ENCODE measurements at places on chromosomes 2 and 18. TPM values are rescaled to one million over a fixed set of nuclear protein-coding genes. Genes with fewer than 3 reads are reported as not detected.

DNA sequence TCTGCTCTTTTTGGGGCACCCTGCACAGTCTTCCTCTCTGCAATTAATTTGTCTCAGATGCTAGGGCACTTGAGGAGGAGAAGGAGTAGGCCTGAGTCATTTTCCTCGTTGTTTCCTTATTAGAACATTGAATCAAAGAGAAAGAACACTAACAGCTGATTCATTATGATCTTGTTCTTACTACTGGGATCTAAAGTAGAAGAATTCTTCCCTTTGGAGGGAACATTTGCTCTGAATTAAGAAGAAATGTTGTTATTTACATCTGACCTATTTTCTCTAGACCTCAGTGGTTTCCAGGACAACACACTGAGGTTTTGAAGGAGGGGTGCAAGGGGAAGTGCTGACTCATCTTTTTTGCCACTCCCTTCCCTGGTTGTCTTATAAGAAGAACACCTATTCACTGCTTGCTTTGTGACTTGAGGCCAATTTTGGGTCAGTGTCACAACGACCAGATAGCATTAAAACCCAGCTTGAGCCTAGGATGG is 24.3 kb upstream of the STAT1 start:
- no peak for DNase-seq

DNA sequence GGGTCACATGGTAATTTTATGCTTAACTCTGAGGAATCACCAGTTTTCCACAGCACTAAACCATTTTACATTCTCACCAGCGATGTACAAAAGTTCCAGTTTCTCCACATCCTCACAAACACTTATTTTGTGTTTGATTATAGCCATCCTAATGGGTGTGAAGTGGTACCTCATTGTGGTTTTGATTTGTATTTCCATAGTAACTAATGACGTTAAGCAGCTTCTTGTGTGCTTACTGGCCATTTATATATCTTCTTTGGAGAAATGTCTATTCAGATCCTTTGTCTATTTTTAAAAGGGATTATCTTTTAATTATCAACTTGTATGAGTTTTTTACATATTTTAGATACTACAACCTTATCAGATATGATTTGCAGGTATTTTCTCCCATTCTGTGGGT is 42.0 kb downstream of the CCDC150 start:
- no peak for DNase-seq

DNA sequence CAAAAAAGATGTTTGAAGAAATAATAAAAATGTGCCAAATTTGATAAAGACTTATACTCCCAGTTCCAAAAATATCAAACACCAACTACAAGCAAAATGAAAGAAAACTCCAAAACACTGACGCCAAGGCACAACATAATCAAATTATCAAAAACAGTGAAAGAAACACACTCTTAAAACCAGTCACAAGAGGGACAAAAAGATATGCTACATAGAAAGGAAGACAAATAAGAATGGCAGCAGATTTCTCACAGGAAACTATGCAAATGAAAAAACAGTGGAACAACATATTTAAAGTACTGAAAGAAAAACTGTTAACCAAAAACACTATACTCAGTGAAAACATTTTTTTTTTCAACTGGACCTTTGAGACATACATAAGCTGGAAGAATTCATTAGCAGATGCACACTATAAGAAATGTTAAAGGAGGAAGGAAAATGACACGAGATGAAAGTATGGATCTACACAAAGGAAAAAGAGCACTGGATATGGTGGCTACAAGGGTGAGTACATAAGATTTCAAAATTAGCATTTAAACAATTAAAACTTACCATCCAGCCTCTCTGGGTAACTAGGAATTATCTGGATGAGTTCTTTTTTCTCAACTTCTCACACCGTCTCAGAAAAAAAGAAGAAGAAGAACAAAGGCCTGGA is 94.0 kb upstream of the ACVR1C start:
- no peak for DNase-seq

- DNase-seq = no peak
Observed at GRCh38 chr18:21598726-21599584, 1.5 kb downstream of the ESCO1 start.

- DNase-seq = no peak
Observed at GRCh38 chr2:159792599-159792998, 5.4 kb downstream of the CD302 start.

DNA sequence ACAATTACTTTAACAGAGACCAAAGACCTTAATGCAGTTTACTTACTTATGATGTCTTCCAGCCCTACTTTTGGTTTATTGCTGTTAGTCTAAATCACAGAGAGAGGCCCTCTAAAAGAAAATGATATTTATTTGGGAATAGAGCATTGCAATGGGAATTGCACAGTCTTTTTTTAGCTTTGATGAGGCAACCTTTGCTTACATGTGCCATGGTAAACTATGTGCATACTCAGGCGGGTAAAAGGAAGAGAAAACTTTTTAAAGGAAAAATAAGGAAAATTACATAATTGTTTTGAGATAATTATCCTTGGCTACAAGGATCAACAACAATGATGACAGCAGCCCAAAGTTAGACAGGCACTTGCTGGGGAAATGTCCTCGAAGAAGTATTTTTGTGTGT is 78.6 kb downstream of the EFEMP1 start:
- no peak for DNase-seq

GRCh38 chr18:54043484-54044251 is 180.8 kb downstream of the MBD2 start:
- DNase-seq = no peak

GRCh38 chr2:26526589-26526988 is 48.7 kb upstream of the OTOF start:
- no peak for DNase-seq

DNA sequence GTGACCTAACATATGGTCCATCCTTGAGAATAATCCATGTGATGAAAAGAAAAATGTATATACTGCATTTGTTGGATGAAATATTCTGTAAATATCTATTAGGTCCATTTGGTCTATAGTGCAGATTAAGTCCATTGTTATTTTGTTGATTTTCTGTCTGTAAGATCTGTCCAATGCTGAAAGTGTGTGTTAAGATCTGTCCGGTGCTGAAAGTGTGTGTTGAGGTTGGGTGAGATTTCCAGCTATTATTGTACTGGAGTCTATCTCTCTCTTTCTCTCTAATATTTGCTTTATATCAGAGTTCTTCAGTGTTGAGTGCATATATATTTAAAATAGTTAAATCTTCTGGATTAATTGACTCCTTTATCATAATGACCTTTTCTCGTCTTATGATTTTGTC is 828.8 kb upstream of the CRIM1 start:
- DNase-seq = no peak

- peak; percentile 70 for DNase-seq
Observed at GRCh38 chr2:237694415-237695194, 67.2 kb downstream of the LRRFIP1 start.

DNA sequence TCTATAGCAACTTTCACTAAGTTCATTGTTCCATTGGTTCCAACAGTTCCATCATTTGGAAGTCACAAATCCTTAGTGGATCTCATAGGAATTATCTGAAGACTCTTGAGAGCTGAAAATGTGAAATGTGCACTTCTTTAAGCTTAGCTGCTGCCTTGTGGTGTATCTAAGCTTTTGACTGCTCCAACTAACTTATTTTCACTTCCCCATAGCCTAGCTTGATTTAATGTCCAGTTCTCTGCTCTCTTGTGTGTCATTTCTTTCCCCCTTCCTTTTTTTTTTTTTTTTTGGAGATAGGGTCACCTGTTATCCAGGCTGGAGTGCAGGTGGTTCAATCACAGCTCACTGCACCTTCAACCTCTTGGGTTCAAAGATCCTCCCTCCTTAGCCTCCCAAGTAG is 34.9 kb upstream of the CD302 start:
- DNase-seq = no peak

DNA sequence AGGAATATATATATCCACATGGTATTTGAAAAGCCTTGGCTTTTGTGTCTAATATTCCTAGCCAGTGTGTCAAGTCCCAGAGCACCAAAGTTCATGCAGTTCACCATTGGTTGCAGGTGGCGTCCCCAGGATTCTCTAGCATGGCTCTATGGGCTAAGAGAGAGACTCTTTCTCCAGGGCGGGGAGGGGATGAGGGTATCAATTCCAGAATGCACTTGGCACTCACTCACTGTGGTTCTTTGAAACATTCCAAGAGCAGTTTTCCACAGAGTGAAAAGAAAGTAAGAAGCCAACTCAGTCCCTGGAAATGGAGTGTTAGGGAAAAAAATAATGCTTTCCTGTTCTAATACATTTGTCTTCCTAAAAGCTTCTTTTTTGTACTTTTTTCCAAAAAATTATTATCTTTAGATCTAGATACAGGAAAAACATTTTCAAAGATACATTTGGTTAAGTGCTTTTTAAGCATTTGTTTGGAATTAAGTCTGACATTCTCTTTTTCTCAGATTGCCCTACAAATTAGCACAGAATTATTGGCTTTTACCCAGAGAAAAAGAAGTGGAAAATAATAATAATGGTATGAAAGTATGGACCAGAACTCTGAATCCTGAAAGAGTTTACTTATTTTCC is 239.9 kb downstream of the PAX3 start:
- no peak for DNase-seq

The ABCG5 gene
- not detected for total RNA-seq

The CXCR2 gene
- 4.8 TPM for total RNA-seq

The PFN4 gene
- total RNA-seq = not detected

The ATP8B1 gene
- total RNA-seq = 25.3 TPM

The BMP10 gene
- total RNA-seq = not detected

The LYPD6 gene
- total RNA-seq = 0.93 TPM

The WDR75 gene
- 130 TPM for total RNA-seq

The AOX1 gene
- total RNA-seq = 46.9 TPM

The LGALSL gene
- 133 TPM for total RNA-seq
